Glutamatergic neuron (in vitro differentiated cells): ENCODE measurements at places on chromosomes 11 and 22.

- no peak for DNase-seq
These were observed 4.7 kb downstream of the CCDC34 start for GRCh38 chr11:27358296-27358695.

GRCh38 chr11:71426413-71426812, 21.8 kb downstream of the DHCR7 start:
- DNase-seq = no peak

GRCh38 chr11:3204141-3205015, 14.2 kb downstream of the MRGPRG start:
- DNase-seq = no peak

DNA sequence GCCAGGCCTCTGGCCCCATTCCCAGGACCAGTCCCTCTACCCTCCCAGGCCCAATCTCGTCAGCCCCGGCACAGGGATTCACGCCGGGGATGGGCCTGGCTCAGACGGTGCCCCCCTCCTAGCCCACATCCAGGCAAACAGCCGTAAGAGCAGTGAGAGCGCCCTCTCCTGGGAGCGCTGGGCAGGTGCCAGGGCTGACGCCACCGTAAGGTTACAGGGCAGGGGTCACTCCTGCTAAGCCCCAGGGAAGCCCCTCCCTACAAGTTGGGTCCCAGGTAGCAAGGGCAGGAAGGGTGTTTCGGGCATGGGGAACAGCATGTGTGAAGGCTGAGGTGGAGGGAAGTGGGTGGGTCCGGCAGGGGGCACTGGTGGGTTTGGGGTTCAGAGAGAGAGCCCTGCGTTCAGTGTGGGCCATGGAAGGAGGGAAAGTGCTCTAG, 19.2 kb upstream of the PPARA start:
- DNase-seq = no peak

DNA sequence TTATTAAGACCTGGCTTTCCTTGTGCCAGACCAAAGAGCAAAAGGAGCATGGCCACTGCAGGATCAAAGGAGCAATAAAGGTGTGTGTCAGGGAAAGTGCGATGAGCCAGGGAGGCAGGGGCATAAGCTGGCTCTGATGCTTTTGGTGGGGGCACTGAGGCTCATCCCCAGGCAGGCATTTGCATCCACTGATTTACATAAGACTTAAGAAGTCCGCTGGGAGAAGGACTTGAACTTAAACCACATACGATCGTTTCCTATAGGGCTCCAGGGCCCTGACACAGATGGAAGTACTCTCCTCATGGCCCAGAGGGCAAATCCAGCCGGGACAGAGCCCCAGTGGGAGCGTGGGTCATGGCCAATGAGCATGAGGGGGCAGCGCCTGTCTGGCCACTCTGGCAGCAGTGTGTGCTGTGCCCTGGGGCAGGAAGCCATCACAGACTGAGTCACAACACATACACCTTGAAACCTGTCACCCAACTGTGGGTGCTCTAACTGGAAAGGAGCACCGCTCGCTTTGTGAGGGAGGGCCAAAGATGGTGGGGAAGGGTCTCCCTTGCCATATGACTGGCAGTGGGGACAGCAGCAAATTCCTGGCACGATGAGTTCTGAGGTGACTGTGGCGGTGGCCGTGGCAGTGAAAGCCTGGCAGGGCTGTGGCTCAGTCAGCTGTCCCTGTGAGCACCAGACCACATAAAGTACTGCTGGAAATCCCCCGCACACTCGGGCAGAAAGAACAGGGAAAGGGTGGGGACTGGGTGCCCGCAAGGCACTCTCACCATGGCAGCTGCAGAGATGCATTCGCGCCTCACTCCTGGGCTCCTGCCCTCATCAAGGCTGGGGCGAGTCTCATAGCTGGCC, 79.4 kb upstream of the LMO1 start:
- DNase-seq = no peak

DNA sequence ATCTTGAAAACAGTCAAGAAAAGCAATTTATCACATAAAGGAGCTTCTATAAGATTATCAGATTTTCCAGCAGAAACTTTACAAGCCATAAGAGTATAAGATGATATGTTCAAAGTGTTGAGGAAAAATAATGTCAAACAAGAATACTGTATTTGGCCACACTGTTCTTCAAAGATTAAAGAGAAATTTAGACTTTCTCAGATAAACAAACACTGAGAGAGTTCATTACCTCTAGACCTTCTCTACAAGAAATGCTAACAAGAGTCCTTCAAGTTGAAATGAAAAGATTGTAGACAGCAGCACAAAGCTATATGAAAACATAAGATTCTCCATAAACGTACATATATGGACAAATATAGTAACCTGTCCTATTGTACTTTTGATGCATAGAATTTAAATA, 8.0 kb upstream of the MTMR2 start:
- no peak for DNase-seq

- DNase-seq = no peak
These were observed 277.6 kb downstream of the TTC28 start for GRCh38 chr22:28402060-28402459.

DNA sequence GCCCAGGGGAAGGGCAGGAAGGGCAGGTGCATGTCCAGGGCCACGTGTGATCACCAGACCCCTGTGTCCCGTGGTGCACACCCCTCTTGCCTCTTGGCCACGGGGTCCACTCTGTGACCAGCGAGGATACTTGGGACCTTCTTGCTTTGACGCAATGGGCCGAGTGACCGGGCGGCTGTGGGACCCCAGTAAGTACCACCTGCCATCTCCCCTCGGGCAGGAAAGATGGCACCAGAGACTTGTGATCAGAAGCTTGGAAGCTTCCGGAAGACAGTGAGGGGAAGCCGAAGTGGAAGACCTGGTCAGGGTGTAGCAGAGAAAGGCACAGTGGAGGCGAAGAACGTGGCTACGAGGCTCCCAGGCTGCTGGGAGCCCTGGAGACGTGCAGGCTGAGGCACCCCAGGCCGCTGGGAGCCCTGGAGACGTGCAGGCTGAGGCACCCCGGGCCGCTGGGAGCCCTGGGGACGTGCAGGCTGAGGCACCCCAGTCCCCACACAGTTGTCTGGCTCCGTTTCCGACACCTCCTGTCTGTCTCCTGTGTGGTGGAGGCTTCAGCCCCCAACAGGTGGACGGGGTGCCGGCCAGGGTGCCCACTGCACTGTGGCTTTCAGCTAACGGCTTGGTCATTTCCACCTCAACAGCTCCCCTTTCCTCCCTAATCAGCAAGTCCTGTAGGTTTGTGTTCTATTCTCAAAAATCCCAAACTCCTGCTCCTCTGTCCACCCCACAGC, 663.5 kb downstream of the BRD1 start:
- DNase-seq = no peak

DNA sequence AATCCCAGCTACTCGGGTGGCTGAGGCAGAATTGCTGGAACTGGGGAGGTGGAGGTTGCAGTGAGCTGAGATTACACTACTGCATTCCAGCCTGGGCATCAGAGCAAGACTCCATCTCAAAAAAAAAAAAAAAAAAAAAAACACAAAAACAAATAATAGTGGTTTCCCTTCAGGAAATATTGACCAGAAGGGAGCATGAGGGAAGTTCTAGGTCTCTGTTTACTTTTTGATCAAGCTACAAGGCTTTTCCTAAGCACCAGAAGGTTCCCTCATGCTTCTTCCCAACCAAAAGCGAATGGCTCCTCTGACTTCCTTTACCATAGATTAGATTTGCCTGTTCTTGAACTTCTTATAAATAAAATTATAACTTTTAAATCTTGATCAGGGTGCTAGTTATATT, 18.3 kb downstream of the MYO18B start:
- no peak for DNase-seq

DNA sequence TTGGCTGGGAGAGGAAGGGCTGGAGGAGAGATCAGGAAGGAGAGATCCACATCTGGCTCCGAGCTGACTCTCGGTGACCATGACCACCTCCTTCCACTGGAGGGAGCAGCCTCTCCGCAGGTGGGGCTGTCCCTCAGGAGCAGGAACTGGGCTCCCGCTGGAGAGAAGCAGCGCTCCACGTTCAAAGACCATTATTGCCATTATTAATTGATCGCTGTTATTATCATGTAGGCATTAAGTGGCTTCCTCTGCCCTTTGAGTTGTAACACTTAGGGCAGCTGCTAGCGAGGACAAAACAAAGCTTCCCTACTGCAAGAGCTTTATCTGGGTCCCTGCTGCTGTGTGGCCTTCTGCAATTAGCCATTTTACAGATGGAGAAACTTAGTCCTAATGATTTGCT, 251.9 kb downstream of the ST3GAL4 start:
- DNase-seq = peak; percentile 77

DNA sequence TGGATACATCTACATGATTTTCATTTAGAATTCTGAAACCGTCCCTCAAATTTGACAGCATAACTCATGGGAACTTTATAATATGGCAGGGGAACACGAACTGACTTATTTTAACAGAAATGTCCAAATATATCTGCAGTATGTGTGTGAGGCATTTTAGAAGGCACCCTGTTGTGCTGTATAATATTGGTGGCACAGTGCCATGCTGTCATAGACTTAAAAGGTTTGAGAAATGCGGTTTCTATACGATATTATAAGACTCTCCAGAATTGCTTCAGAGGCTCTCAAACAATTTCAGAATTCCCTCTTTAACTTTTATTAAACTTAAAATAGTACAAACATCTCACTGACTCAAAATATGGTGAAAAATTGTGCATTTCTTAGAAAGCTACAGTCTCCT, 181.6 kb downstream of the MSANTD4 start:
- DNase-seq = no peak

- no peak for DNase-seq
These were observed 99.3 kb upstream of the SESN3 start for GRCh38 chr11:95330302-95330701.

- no peak for DNase-seq
These were observed 91.1 kb upstream of the KCNA4 start for GRCh38 chr11:30107899-30108298.

GRCh38 chr22:41106122-41106968, 14.0 kb downstream of the EP300 start:
- no peak for DNase-seq

GRCh38 chr11:88418508-88418907, 81.0 kb upstream of the CTSC start:
- DNase-seq = no peak

- DNase-seq = no peak
These were observed 1328.9 kb downstream of the BRD1 start for GRCh38 chr22:48498526-48499331.

DNA sequence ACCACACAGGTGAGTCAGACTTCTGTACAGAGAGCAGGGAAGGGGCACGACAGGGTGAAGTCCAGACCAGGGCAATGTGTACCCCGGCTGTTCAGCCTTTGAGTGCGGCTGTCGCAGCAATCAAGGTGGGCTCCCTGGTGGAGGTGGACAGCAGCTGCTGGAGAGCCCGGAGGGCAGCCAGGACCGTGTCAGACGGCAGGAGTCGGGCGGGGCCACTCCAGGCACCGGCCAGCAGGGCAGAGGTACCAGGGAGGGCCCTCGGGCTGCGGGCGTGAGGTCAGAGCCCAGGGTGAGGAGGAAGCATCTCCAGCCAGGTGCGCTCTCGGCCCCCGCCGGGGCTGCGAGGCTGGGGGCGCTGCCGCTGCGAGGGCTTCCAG, 802 bp upstream of the PIM3 start:
- DNase-seq = peak; percentile 47

- no peak for DNase-seq
These were observed 3.5 kb upstream of the SLC22A6 start for GRCh38 chr11:62988276-62988675.

GRCh38 chr22:45397806-45398205, 15.6 kb downstream of the SMC1B start:
- no peak for DNase-seq

GRCh38 chr11:82683029-82683428, 50.6 kb downstream of the FAM181B start:
- DNase-seq = peak; percentile 48

- DNase-seq = no peak
These were observed 154.7 kb downstream of the C11orf91 start for GRCh38 chr11:33545931-33546330.

- DNase-seq = no peak
These were observed 796.3 kb upstream of the ANO3 start for GRCh38 chr11:25535467-25536272.

GRCh38 chr11:28536504-28537267, 428.5 kb downstream of the METTL15 start:
- DNase-seq = no peak

- DNase-seq = no peak
These were observed 523.7 kb downstream of the INSC start for GRCh38 chr11:15638386-15638787.

DNA sequence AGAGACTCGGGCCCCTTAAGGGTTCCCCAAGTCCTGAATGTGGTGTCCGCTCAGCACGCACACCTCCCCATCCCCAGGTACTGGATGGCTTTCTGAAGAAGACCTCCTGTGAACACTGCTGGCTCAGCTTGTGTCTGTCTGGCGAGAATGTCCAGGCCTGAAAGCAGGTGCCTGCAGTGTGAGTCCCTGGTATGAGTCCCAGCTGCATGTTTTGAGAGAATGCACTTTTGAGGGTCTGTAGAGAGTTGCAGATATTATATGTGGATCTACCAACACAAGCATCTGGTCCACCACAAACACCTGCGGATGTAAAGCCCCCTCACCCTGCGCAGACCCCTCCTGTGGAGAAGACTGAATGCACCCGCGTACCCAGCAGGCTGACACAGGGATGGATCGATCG, 1308.9 kb downstream of the TBC1D22A start:
- DNase-seq = no peak

GRCh38 chr11:111021131-111021530, 224.4 kb upstream of the POU2AF2 start:
- DNase-seq = no peak

DNA sequence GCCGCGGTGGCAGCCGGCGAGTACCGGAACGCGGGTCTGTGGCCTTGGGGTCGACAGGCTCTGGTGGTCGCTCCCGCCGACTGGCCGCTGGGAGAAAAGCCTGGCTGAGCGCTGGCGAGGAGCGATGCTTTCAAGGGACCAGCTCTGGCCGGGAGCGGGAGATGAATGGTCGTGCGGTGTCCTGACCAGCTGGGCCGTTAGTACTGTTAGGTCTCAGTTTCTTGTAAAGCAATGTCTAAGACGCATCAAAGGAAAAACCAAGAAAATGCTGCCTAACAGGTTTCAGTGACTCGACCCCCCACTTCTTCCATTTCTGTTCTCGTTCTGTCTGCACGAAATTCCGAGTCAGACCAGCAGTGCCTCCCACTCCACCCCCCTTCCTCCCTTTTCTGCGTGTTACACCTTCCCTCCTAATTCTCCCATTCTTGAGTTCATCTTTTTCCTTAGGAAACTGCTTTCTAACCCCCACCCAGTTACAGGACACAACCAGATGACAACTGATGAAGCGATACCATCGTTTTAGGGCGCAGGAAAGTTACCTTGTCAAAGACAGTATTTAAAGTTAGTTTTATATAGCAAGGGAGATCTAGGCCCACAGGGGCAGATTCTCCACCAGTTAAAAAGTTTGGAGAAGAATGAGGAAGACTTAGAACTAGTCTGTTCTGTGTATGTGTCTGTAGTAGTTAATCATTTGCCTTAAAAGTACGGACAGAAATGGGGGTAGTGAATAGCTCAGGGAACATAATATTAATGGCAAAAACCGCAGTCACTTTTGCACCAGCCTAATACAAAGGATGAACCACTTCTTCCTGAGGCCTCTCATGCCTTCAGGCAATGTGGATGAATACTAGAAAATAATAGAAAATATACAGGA, 1.0 kb downstream of the CUL5 start:
- no peak for DNase-seq

GRCh38 chr11:106217456-106217855, 140.0 kb downstream of the AASDHPPT start:
- DNase-seq = no peak

- DNase-seq = no peak
These were observed 182.3 kb downstream of the TENM4 start for GRCh38 chr11:79258576-79258975.
